ENCODE measurements at places on chromosomes 5 and 9.

GRCh38 chr5:55146080-55146479, 13.9 kb upstream of the GPX8 start:
- DNase-seq, result no peak

GRCh38 chr5:24232041-24232440, 412.7 kb downstream of the CDH10 start:
- no peak for DNase-seq

GRCh38 chr9:104635456-104635855, 17.5 kb upstream of the OR13C9 start:
- DNase-seq, result no peak

- no peak for DNase-seq
These were observed 16.8 kb downstream of the OSTF1 start for GRCh38 chr9:75105019-75105540.

DNA sequence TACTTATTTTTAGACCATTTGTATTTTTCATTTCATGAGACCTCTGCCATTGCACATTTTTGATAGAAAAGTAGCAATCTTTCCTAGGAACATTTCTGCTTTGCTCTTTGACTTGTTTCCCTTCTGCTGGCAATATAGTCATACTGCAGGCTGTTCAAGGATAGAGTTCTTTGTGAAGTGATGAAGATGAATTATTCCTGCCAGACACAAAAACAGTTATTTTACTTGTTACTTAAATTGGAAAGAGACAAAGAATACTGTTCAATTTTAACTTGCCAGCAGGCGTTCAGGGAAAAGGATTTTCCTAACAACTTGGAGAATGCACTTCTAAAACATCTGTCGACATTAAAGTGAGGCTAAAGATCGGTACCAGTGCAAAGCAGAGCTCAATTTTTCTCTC, 251.7 kb upstream of the ACTBL2 start:
- DNase-seq, result no peak

DNA sequence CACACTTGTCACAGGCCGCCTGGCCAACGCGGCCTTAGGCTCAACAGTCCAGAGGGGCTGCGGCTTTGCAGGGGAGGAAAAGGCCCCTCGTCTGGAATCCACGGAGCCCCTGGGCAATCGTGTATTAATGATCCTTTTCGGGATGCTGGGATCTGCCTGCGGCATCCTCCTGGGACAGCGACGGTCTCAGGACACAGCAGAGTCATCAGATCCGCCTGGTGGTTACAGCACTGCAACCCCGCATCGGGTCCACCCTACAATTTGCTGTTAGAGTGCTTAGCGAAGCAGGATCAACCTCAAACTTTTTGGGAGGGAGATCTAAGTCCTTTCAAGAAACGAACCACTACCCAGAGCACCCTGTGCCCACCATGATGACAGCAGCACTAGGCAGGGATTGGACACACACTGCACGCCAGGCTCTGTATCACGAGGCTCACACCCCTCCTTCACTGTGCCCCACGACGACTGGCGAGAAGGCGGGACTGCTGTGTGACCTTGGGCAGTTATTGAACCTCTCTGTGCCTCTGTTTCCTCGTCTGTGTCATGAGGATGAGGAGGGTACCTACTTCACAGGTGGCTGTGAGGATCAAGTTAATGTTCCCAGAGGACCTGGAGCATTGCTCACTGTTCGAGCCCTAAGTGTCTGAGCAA, 100.4 kb upstream of the COL5A1 start:
- no peak for DNase-seq

- no peak for DNase-seq
These were observed 79.3 kb upstream of the ATP10B start for GRCh38 chr5:160931283-160931682.

DNA sequence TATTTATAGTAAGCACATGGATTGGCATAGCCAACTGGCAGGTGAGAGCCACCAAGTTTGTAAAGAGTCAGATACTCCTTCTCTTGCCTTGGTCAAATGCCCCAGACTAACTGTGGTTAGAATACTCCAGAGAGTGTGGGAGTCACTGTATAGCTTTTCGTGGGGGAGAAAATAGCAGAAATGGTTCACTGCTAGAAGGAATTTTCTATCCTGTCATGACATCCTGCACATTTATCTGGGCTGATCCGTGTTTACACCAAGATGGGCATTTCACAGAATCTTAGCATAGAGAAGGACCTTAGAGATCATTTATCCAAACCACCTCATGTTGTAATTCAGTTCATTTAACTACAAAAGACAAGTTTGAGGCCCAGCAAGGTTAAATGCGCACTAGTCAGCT, 460.8 kb downstream of the ENC1 start:
- no peak for DNase-seq

GRCh38 chr9:77896938-77897667, 134.5 kb downstream of the GNAQ start:
- no peak for DNase-seq

DNA sequence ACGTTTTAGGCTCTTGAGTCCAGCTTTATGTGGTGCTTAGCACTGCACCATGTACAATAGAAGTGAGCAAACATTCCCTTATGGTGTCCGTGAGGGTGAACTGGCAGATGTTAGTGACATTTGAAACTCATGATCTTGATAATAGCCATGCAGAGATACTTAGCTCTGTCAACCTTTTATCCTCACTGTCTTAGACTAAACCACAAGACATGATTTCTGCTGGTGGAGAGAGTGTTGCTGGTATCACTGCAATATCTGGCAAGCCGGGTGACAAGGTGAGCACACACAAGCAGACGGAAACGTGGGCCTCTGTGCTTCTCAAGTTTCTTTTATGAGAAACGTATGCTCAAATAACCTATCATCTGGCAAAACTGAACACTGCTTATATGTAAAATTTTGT, 68.4 kb downstream of the CAST start:
- DNase-seq, result no peak

DNA sequence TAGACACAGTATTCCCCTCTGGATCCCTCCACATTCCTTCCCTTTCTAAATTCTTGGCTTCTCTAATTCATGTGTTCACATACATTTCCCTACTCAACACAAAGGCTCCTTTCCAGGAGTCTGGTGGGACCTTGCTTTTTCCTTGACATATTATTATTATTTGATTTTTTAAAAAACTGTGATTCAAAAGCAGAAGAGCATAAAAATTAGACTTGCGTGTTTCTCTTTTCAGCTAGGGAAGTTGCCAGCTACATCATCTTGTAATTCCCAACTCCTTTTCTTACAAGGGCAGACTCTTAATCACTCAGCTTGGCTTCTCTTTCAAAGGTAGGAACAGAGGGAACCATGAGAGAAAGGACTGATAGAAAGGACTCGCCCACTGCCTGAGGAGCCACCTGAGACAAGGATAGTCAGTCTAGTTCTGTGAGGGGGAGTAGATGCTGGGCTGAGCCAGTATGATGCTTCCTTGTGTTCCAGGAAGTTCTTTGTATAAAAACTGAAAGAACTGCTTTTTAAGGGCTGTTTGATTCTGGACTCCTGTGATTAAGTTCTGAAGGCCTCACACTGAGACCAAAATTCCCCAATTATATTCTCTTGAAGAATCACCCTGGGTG, 51.0 kb upstream of the DPYSL3 start:
- DNase-seq, result no peak

DNA sequence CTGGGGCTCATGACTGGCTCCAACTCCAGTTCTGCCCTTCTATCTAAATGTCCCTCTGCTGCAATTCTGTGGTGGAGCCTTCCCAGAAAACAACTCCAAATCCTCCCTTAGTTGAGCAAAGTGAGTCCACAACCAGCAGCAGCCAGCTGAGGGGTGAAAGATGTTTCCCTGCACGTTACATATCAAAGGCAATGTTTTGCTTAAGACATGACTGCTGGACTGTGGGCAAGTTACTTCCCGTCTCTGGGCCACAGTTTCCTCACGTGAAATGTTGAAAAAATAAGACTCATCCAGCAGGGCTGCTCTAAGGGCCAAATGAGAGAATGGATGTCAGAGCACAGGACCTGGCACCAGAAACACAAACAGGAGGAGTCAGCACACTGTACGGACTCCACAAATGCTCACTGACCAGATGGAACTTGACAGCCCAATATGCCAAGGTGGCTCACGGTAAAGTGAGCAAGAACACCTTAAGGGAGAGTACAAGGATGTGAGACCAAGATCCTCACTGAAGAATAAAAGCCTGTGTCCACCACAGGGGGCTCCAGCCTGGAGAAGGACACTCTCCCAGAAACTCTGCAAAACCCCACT, 138.4 kb upstream of the ABCA1 start:
- no peak for DNase-seq

GRCh38 chr5:142537938-142538337, 148.0 kb downstream of the FGF1 start:
- no peak for DNase-seq

GRCh38 chr5:169121630-169122420, 179.1 kb downstream of the SLIT3 start:
- DNase-seq, result no peak

DNA sequence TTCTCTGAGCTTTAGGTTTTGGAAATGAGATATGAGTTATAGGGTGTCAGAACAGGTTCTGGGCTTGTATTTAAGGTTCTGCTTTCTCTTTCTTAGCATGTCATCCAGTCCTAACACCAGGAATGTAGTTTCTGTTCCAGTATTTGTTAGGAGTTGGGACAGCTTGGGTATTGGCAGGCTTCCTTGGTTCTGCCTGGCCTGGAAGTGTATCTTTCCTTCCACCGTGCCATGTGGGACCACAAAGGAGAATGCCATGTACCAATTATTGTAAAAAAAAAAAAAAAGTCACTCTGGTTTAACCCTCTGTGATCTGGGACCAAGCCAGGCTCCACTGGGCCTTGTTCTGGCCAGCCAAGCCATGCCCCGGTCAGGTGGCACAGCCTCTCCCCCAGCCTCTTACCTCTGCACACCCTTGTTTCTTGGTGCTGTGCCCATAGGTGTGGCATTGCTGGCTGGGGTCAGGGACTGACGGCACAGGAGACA, 47.8 kb downstream of the ARHGAP26 start:
- DNase-seq, result no peak

- DNase-seq, result no peak
These were observed 61.9 kb downstream of the COL15A1 start for GRCh38 chr9:99005651-99006050.

GRCh38 chr5:10434392-10434791, 7.3 kb upstream of the ROPN1L start:
- DNase-seq, result no peak

- DNase-seq, result no peak
These were observed 167.6 kb upstream of the WWC1 start for GRCh38 chr5:168123631-168124528.

- no peak for DNase-seq
These were observed 34.4 kb upstream of the SLC25A51 start for GRCh38 chr9:37938121-37938891.

DNA sequence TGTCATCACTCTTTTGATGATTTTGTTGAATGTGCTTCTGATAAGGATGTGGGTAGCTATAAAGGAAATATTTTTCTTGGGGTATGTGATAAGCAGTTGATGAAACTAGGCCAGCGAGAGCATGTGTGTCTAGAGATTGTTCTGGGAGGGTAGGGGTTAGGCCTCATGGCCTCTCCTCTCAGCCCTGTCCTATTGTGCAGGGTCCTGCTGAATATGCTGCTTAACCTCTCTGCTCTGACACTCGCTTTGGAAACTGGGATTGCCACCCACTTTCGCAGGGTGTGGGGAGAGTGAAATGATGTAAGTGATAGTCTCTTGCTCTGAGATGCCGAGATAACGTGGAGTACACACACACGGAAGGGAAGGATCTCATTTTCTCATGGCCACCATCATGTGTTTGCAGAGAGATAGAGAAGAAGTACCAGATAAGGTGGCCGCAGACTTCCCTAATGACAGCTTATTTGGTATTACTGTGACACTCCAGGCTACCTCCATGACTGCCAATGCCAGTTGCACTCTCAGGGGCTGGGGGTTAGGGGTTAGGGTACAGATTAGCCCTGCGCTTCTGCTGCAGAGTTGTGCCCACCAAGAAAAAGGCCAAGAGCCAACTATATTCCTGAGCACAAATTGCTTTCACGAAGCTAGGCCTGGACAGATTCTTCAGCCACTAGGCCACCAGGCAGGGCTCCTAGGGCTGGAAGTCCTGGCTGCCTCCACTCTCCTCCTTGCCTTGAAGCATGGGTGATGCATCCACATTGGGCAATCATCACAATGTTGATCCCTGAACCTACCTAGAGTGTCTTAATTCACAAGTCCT, 25.2 kb upstream of the TNFAIP8 start:
- no peak for DNase-seq

- DNase-seq, result peak; percentile 65
These were observed 92.8 kb upstream of the RAD23B start for GRCh38 chr9:107190061-107190935.

GRCh38 chr5:40268088-40268487, 411.6 kb upstream of the PTGER4 start:
- no peak for DNase-seq

DNA sequence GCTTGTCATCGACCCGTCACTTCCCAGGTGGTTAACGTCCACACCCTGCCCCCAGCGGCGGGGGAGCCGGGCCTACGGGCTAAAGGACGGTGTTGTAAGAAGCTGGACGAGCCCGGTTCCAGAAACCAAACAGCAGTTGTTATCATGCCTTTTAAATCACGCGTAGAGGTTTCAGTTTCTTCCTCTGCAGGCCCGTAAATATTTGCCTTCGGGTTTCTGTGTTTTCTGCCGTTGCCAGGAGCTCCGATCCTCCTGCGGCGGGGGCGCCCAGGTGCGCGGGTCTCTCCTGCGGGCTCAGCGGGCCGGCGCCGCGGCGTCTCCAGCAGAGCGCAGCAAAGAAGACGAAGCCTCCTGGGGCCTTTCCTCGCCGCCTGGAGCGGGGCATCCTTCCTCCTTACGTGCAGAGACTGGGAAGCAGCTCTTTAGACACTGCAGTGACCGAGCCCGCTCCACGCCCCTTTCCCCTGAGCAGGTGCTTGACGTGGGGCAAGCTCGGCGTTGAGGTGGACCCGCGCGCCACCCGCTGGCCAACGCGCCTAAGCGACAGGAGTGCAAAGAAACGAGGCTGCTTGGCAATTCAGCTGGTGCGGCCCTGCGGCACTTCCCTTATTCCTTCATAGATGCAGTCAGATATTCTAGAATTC, 21.8 kb upstream of the TTC1 start:
- DNase-seq, result no peak

DNA sequence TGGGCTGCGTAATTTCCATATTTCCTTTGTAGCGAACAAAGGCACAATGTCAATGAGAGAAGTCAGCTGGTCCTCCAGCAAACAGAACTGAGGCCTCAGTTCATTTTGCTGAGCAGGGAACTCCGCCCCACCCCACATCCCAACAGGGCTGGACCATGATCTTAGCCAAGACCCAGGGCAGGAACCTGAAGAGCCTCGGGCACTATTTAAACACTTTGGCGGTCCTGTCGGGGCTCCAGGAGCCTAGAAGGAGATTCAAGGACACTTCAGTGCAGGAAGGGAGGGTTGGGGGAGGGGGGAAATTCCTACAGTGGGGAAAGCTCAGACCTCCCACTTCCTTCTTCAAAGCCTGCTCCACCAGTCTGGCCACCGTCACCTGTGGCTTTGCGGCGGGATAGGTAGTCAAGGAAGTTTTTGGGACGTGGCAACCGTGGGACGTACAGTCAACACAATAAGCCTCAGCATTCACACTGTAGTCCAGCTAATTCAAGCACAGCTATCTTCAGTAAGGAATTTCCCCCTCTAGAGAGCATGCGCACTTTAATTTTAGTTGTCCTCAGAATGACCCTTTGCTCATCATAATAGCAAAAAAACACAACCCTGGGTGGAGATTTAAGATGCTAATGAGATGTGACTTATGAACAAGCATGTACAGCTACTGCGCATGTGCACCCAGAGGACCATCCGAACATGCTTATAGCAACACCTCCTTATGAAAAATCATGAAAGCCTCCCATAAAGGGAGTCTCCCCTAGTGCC, 30.9 kb downstream of the S1PR3 start:
- DNase-seq, result peak; percentile 14

GRCh38 chr9:28688172-28688571, 1114.9 kb upstream of the C9orf72 start:
- DNase-seq, result peak; percentile 32
